Nucleus accumbens (tissue), 56 donors: ENCODE measurements at places on chromosomes 7 and 10.

- DNase-seq, result no peak
These were observed 31.6 kb downstream of the CALML5 start for GRCh38 chr10:5467634-5468255.

GRCh38 chr7:139231513-139232376 lies 708 bp downstream of the UBN2 start:
- peak; percentile 33 for DNase-seq

GRCh38 chr7:27123007-27123476 lies 7.5 kb downstream of the HOXA4 start:
- no peak for DNase-seq

GRCh38 chr7:87127019-87127418 lies 25.2 kb upstream of the DMTF1 start:
- no peak for DNase-seq

DNA sequence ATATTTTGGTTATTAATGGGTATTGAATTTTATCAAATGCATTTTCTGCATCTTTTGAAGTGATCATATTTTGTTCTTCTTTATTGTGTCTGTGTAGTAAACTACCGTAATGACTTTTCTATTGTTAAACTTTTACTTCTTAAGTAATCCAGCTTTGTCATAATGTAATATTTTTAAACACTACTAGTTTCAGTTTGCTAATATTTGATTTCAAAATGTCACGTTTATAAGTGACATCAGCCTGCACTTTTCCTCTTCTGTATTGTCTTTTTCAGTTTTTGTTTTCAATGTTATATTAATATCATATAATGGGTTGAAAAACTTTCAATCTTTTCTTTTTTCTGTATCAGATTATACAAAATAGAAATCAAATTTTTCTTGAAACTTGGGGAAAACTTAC lies 71.6 kb upstream of the ANKRD1 start:
- DNase-seq, result no peak

DNA sequence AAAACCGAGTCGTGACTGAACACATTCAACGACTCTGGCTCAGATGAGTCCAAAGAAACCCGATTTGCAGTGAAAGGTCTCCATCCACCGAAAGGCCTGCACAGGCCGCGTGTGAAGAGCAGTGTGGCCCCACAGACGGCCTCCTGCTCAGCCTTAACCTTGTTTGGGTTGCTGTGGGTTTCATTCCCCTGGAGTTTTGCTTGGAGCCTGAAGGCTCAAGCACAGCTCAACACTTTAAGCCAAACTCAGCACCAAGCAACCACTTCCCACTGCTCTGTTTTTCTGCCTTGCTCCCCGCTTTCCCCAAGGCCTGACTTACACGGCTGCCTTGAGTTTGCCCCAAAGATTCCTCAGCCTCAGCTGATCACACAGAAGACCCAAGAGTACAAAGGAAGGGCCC lies 398.2 kb upstream of the NFE2L3 start:
- no peak for DNase-seq

DNA sequence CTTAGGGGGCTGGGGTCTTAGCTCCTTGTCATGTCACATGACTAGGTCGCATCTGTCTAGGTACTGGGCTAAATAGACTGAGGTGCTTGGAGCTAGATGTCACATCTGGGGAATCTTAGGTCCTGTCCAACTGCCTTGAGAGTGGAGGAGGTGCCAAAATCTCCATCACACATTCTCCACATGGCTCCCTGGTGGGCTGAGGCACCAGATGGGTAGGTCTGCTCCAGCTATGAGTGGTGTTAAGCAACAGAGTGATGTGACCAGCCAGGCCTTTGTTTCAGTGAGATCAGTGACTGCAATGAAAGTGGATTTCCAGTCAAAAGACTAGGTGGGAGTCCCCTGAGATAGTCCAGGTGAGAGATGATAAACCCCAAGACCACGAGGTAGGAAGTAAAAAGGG lies 251.8 kb downstream of the BMPER start:
- no peak for DNase-seq

DNA sequence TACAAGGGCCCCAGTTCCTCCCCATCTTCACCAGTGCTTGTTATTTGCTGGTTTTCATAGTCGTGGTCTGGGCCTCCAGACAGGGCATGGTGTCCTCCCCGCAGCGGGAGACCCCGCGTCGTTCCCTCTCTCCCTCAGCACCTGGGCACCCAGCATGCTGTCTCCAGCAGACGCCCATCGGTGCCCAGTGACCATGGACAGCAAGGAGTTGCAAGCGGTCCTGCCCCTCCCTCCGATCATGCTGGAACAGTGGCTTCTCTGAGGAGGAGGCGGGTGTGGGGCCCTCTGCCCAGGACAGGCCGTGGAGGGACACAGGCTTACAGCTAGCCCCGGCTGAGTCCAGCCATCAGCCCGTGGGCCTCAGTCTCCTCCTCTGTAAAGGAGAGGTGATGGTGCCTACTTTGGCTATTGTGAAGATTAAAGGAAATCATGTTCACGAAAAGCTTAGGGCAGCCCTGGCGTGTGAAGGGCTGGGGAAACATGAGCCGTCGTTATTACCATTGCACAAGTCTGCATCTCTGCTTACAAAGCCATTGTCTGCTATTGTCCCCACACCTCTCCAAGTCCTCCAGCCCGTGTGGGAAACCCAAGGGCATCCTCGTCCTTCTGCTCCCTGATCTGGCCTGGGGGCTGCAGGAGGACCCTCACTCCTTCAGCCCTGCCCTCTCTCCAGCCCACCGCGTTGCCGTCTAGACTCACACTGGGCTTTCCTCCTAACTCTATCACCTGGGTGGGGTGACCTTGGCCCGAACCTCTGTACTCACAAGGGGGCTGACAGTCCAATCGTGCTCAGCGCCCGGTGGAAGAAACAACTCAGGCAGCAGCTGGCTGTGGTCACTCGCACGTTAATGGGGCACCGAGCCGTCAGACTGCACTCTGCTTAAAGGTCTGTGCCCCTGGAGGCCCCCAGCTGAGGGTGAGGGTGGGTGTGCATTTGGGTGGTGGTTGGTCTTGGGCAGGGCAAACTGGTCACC lies 29.9 kb downstream of the EN2 start:
- DNase-seq, result no peak

- no peak for DNase-seq
These were observed 115.9 kb downstream of the PIP4K2A start for GRCh38 chr10:22598478-22598877.

- DNase-seq, result no peak
These were observed 63.2 kb downstream of the MACC1 start for GRCh38 chr7:20153999-20154398.

GRCh38 chr10:86344281-86344680 lies 22.3 kb downstream of the GRID1 start:
- DNase-seq, result no peak

DNA sequence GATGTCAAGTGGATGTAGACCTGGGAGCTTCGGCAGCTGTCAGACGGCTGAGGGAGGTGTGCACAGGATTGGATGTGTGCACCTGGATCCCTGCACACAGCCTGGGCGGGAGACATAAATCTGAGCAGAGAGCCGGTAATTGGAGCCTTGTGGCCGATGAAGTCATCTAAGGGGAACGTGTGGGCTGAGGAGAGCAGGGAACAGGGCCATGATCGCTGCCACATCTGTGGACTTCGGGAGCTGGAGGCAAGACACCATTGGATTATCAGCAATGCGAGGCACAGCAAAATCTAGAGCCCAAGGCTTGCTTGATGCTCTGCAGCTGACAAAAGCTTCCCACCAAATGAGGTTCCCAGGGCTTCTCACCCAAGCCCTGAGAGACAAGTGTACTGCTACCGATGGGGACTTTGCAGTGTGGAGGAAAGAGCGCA lies 147.7 kb downstream of the PTPN20 start:
- DNase-seq, result no peak

DNA sequence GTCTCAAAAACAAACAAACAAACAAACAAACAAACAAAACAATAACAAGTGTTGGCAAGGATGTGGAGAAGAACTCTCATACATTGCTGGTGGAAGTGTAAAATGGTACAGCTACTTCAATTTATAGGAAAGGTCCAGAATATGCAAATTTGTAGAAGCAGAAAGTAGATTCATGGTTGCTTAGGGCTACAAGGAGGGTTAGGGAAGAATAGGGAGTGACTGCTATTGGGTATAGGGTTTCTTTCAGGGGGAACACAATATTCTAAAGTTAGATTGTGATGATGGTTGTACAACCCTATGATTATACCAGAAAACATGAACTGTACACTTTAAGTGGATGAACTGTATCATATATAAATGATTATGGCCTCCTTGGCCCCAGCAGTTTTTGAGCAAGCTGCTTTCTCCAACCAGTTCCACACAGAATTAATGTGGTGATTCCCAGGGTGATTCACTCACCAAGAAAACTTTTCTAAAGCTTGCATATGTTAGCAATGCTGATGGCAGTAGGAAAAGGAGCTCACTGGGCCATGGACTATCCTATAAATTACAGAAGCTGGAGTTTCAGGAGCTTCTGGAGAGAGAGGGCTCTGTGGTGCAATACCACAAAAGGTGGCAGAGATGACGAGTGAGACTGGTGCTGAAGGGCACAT lies 52.8 kb upstream of the KCNIP2 start:
- DNase-seq, result no peak

GRCh38 chr10:63192826-63193225 lies 59.7 kb downstream of the NRBF2 start:
- no peak for DNase-seq

- DNase-seq, result no peak
These were observed 95.8 kb downstream of the CLEC2L start for GRCh38 chr7:139619367-139619657.

GRCh38 chr10:116408719-116409118 lies 18.9 kb upstream of the PNLIPRP3 start:
- no peak for DNase-seq

GRCh38 chr10:71623098-71623985 lies 96.2 kb downstream of the C10orf105 start:
- DNase-seq, result peak; percentile 17

GRCh38 chr10:85645926-85646711 lies 720.5 kb downstream of the GRID1 start:
- DNase-seq, result no peak

- DNase-seq, result no peak
These were observed 860 bp downstream of the RPP30 start for GRCh38 chr10:90872648-90873020.

GRCh38 chr7:157408258-157409101 lies 71.7 kb downstream of the DNAJB6 start:
- DNase-seq, result no peak

DNA sequence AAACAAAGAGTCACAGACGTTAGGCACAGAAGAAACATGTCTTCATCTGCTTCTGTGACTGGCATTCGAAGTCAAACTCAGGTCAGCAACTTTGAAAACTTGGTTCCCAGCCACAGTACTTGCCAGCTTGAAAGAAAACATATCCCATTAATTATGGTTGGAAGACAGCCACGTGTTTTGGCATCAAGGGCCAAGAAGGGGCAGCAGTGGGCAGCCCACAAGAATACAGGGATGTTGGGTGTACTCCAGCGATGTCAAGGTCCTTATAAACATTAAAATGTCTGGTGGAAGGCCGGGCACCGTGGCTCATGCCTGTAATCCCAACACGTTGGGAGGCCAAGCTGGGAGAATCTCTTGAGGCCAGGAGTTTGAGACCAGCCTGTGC lies 29.5 kb downstream of the JCAD start:
- DNase-seq, result no peak

DNA sequence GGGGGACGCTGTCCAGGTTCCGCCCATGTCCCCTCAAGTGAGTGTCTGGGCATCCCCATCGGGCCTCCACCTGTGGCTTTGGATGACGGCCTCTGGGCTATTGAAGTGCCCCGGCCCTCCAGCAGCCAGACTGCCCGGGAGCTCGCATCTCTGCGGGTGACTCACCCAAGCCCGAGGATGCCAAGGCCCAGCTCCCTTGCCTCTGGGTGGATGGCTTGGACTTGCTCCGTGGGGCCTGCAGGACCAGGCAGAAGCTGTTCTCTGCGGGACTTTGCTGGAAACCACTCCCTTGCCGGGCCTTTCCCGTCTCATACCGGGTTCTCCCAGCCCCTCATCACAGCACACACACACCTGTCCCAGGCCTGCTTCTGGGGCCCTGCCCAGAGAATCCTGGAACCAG lies 22.4 kb downstream of the DPYSL4 start:
- no peak for DNase-seq

- no peak for DNase-seq
These were observed 188.7 kb upstream of the SEMA3E start for GRCh38 chr7:83837683-83838082.

GRCh38 chr10:120987359-120987758 lies 136.2 kb downstream of the WDR11 start:
- DNase-seq, result no peak

DNA sequence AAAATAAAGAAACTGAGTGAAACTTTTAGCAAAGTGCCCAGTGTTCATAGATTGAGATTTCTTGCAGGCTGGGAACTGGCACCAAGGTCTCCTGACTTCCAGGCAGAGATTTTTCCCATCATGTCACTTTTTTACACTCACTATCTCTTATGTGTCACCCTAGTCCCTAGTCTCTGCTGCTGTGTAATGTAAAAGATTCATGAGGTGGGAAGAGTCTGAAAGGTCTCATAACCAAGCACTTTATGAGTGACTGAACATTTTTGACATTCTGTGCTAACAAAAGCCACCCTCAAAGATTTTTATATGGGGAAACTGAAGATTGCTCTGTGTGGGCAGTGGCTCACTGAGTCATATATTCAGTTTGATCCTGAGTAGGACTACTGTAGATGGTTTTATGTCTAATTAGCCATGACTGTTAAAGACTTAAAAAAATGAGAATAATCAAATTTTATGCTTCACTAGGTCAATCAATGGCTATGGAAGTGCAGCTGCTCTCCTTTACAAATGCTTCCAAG lies 900.3 kb upstream of the SORCS1 start:
- DNase-seq, result no peak

DNA sequence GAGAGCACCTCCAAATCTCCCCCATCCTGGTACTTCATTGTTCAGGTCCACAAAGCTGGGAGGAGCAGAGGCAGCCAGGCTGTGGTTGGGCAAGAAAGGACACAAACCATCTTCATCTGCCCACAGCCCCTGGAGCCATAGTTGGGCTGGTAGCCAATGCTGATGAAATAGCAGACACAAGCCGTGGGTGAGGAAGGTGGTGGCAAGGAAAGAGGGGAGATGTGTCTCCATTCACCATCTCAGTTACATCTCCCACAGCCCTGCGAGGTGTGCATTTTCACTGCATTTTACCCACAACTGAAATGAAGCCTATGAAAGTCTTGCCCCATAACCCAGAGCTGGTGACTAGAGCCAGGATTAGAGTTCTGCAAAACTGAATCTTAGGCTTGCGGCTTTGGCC lies 35.0 kb downstream of the PIK3AP1 start:
- DNase-seq, result no peak

- DNase-seq, result no peak
These were observed 56.9 kb upstream of the MYL10 start for GRCh38 chr7:101686030-101686429.

DNA sequence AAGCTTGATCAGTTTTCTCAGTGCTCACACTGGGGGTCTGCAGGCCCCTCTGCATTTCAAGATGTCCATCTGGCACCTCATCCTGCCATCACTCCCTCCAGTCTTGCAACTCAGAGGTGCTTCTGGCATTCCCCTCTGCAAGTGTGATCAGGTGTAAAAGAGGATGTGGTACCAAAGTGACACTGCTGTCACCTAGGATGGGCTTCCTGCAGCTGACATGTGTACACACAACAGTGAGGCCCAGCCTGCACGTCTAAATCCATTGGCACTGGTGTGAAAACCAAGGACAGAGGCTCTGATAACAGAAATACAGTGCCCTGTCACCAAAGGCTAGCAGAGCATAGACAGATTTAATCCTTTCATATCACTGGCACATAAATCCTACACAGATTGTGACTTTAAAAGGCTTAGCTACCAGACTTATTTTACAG lies 162.5 kb upstream of the CELF2 start:
- DNase-seq, result no peak
